ENCODE measurements at places on chromosomes 2 and 18.
A peak's percentile ranks its signal among the peaks of the same experiment; 100 is the strongest.

- DNase-seq = no peak
These were observed 1517.5 kb upstream of the PIK3C3 start for GRCh38 chr18:40437517-40437916.

- DNase-seq = no peak
These were observed 168.1 kb upstream of the ID2 start for GRCh38 chr2:8513601-8514273.

- DNase-seq = no peak
These were observed 434.2 kb downstream of the MEIS1 start for GRCh38 chr2:66869076-66869475.

DNA sequence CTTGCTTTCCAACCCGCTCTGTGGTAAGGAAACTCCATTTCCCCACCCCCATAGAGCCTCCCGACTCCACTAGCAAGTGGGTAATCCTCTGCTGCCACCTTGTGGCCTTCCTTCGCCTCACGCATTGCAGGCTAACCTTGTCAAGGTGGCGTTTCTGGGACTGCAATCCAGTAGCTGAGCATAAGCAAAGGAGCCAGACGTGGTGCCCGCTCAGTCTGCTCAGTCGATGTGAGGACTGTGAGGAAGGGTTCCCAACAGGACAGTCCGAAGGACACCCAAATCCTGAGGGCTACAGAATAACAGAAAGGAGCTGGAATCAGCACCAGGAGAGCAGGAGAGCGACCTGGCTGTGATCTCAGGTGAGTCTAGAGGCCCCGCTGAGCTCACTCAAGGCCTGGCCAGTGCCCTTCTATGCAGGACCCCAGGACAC is 144.2 kb downstream of the SUCLG1 start:
- DNase-seq = peak; percentile 28

GRCh38 chr2:85994897-85995647 is 106.3 kb upstream of the ST3GAL5 start:
- DNase-seq = no peak

- DNase-seq = no peak
These were observed 21.7 kb downstream of the CDH19 start for GRCh38 chr18:66582211-66582610.
